ENCODE measurements at places on chromosomes 4 and X.

GRCh38 chr4:47899639-47900038 is 14.7 kb downstream of the NFXL1 start:
- no peak for DNase-seq

GRCh38 chr4:162010362-162010761 is 153.4 kb downstream of the FSTL5 start:
- DNase-seq, result no peak

DNA sequence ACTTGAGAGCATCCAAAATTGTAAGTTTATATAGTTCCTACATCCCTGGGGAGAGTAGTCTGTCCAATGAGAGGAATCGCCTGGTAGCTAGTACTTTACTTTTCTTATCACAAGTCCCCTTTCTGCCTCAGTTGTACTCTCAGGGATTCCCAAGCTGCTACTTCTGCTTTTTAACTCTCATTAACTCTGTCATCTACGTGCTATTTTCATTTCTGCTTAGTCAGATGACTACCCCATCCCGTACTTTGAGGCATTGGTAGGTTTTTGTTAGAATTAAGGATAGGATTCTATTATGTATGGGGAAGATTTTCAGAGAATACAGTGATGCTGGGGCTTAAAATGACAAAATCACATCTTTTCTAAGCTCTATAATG is 24.7 kb downstream of the RBPJ start:
- no peak for DNase-seq

DNA sequence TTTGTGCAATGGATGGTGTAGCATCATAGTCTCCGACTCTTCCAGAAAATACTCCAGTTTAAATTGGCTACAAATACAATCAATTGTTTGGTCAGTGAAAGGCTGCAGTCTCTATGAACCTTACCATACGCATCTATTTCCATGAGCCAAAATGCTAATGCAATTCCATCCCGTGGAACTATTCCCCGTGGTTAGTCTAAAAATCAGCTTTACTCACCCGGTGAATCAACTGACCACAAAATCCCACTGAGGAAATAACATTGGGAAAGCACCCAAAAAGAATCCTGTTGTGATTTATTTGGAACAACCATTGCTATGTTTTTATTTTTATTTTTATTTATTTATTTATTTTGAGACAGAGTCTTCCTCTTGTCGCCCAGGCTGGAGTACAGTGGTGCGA is 87.1 kb downstream of the DHX15 start:
- no peak for DNase-seq

- no peak for DNase-seq
Observed at GRCh38 chr4:21986307-21986706, 37.7 kb upstream of the KCNIP4 start.

DNA sequence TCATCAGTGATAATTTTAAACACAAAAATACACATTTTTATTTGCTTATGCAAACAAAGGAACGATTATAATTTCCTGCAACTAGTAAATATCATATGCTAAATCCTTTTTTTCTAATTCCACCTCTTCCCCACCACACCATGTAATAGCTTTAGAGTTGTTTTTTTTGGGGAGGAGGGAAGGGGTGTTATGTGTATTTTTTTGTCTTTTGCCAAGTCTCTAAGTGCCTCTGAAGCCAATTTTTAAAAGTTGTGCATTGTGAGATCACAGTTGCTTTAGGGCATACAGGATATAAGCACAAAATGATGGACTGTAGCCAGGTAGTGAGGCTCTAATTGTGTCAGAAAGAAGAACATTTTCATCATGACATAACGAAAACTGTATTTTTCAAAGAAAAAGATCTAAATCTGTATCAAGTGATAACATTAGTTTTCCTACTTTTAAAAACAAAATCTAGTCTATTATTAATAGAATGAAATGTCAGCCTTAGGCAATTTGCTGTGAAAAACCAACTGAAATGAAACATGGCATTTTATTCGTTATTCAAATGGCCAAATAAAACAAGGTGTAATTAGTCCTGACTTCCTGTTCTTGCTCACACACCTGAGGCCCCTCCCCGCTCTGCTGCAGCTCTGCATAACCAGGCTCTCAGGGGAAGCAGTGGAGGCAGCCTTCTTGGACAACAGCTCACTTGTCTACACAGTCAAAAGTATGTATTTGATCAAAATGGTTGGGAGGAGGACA is 157.4 kb downstream of the PALLD start:
- no peak for DNase-seq

GRCh38 chrX:154827194-154828015 is 7.1 kb downstream of the SMIM9 start:
- no peak for DNase-seq

GRCh38 chrX:30887721-30888120 is 1.3 kb downstream of the TAB3 start:
- DNase-seq, result no peak

DNA sequence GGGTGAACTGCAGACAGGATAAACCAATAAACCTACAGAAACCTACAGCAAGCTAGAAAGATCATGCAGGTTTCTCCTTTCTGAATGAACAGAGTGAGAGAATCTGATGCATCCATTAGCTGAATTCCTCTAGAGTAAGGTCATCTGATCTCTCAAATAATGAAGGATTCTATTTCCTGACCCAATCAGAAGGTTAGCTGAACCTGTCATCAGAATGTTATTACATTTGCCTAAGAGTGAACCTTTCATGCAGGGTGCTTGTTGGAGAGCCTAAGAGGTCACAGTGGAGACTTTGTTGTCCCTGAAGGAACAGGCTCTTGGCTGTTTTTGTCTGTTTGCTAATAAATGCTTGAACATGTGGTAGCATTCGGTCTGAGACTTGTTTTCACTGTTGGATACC is 24.0 kb downstream of the MEPE start:
- no peak for DNase-seq

DNA sequence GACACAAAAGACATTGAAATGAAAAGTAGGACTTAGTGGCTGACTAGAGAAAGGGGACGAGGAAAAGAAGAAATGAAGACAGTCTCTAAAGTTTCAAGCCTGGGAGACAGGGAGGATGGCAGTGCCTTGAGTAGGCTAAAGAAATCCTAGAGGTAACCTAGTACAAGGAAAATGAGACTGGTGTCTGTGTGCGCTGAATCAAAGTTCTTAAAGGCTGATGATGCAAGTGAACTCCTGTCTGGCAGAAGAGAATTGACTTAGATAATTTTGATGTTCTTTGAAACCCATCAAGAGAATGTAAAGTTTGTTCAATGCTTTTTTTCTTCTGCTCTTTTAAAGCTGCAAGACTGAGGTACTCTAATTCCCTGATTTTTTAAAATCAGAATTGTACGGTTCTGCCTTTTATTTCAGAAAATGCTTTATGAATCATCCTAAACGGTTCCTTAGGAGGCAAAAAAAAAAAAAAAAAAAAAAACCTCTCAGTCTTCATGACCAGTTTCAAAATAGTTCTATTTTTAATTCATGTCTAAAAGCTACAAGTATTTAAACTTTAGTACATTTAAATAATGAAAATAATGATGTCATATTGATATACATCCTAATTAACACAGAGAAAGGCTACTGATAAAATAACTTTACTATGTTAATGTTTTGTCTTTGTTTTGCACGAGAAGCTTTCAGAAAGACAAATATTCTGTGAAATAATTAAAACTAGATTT is 189.8 kb downstream of the PPP3CA start:
- no peak for DNase-seq

GRCh38 chr4:11483046-11483445 is 54.4 kb upstream of the HS3ST1 start:
- DNase-seq, result no peak

GRCh38 chr4:53916431-53916889 is 147.9 kb downstream of the CHIC2 start:
- DNase-seq, result no peak

GRCh38 chr4:6999172-7000086 is 43.7 kb upstream of the TADA2B start:
- DNase-seq, result no peak

DNA sequence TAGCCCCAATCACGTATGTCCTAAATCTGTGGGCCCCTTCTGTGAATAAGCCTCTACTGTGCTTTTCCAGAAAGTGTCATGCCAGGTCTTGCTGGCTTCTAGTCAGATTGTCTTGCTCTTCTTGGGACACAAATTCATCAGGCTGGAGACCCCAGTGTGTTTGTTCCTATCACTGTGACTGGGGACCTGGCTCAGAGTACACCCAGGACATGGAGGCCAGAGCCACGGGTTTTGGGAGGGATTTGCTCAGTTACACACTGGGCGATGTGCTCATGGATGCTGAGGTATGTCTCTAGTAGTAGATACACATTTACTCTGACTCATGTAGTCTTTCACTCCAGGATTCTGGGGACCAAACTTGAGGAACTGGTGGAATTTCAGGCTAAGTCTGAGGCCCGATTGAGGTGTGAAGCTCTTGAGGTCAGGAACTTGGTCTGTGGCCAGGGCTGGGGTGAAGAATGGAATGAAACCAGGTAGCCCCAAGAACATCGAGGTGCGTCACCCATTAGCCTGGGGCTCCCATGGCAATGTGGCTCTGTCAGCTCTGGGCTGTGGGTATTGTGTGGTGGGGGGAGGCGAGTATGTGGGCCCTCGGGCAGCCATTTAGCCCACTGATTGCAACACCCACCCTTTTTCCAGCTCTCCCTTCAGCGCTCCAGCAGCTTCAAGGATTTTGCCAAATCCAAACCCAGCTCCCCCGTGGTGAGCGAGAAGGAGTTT is 7.7 kb downstream of the SASH3 start:
- no peak for DNase-seq

GRCh38 chr4:71553605-71554004 is 214.8 kb downstream of the SLC4A4 start:
- no peak for DNase-seq

GRCh38 chrX:150410513-150410912 is 47.4 kb downstream of the MAMLD1 start:
- DNase-seq, result no peak

DNA sequence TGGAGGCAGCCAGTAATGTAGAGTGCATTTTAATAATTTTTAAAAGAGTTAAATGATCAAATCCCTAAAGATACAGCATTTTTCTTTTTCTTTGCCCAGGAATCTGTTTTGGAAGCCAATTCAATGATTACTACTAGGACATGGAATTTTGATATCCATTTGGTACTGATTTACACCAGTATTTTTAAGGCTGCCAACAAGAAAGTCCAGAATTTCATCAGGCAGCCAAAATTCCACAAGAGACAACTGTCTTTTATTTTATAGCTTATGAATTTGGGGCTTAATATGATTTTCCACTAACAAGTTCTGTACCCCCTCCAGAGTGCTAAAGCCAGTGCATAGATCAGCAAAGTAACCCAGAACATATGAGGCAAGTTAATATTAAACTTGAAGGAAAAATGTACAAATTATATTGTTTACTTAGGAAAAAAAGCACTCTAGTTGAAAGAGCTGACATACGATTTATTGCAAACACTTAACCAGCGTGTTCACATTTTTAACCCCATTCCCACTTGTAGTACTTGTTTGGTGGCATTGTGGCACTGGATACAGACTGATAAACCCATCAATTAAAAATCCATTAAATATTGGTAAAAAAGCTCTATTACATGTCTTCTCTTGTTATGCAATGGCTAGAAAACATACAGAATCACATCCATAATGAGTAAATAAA is 259.7 kb downstream of the DCHS2 start:
- no peak for DNase-seq

- DNase-seq, result no peak
Observed at GRCh38 chr4:169060391-169061091, 50.5 kb upstream of the CBR4 start.

DNA sequence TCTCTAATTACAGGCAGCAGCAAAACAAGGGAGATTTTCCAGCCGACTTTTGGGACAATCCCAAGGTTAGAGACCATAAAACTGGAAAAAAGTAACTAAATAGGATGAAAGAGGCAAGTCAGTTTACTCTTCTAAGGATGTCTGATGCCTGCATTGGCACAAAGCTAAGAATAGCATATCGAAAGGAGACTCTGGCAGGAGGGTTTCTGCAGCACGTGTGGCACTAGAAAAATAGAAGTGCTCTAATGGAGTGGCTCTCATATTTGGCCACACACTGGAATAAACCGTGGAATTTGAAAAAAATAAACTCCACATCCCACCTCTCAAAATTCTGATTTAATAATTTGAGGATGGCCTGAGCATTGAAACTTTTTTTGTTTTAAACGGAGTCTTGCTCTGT is 77.2 kb upstream of the ARSJ start:
- no peak for DNase-seq

- no peak for DNase-seq
Observed at GRCh38 chrX:6257025-6257424, 28.4 kb upstream of the NLGN4X start.

- DNase-seq, result no peak
Observed at GRCh38 chr4:187380181-187380581, 615.4 kb upstream of the ZFP42 start.

- no peak for DNase-seq
Observed at GRCh38 chr4:74501579-74501978, 56.6 kb downstream of the AREG start.

- DNase-seq, result no peak
Observed at GRCh38 chr4:4383085-4383484, 3.8 kb upstream of the NSG1 start.

DNA sequence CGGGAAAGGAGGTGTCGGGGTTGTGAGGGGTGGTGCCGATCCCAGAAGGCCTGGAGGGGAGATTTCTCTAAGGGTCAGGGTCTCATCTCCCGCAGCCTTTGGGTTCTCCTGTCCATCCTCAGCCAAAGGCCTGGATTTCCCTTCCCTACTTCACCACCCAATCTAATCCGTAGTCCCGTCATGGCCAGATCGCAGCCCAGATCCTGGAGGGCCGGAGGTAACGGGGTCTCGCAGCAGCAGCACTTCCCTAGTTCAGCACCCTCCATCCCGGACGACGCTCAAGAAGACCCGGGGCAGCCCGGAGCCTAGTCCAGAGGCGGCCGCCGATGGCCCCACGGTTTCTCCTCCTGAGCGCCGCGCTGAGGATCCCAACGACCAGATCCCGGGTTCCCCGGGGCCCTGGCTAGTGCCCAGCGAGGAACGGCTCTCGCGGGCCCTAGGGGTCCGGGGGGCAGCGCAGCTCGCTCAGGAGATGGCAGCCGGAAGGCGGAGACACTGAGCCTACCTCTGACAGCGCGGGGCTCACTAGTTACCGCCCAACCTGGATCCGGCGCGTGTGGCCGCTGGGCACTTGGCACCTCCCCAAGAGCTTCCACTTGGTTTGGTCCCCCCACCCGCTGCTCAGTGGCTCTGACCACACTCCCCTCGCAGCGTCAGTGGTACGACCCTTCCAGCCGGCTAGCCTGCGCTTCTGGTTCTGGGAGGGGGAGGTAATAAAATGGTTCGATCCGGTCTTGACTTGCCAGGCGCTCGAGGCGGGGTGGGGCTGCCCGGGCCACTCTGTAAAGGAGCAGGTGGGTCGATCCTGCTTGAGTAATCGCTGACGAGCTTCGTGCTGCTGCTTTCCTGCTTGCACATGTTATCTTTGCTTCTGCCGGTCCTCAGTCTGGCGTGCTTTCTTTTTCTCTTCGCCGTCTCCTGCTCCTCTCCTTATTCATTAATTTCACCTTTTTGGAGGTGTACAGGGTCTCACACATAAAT is 3.6 kb downstream of the MAGIX start:
- DNase-seq, result peak; percentile 22

- DNase-seq, result no peak
Observed at GRCh38 chr4:74615411-74615810, 170.5 kb downstream of the AREG start.

DNA sequence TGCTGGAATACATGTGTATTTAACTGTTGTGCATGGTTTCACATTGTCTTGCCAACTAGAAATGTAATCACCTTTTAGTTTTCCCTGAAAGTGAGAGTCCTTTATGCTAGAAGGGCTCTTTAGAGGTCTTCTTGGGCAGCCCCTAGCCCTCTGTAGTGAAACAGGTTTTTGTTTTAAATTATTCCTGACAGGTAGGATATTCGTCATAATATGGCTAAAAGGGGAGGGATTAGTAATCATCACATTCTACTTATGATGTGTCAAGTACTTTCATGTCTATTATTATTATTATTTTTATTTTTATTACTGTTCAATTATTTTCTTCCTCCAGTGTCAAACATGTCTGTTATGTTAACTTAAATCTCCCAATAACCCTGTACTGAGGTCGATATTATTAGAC is 35.5 kb downstream of the MSN start:
- no peak for DNase-seq
